ENCODE measurements at places on chromosomes 2 and 18. TPM values are rescaled to one million over a fixed set of nuclear protein-coding genes. Genes with fewer than 3 reads are reported as not detected.
A peak's percentile ranks its signal among the peaks of the same experiment; 100 is the strongest.

The ATP9B gene
- polyA plus RNA-seq = 15.5 TPM

The EN1 gene
- polyA plus RNA-seq = 5.1 TPM

The GALM gene
- polyA plus RNA-seq = 12.8 TPM

The GYPC gene
- polyA plus RNA-seq = 115 TPM

The ACMSD gene
- 0.32 TPM for polyA plus RNA-seq

The G6PC2 gene
- polyA plus RNA-seq = not detected

The ANKRD62 gene
- polyA plus RNA-seq = not detected

The CXCR1 gene
- polyA plus RNA-seq = not detected

The TUBA3D gene
- 0.11 TPM for polyA plus RNA-seq

The SULT1C2 gene
- polyA plus RNA-seq = 0.31 TPM

The GPR35 gene
- 0.95 TPM for polyA plus RNA-seq

The SYT4 gene
- polyA plus RNA-seq = 0.93 TPM

The PGAP1 gene
- polyA plus RNA-seq = 11.9 TPM

The CERKL gene
- polyA plus RNA-seq = 9.8 TPM

GRCh38 chr2:101030866-101031554 is 28.9 kb downstream of the RPL31 start:
- no peak for DNase-seq

- peak; percentile 34 for DNase-seq
These were observed 165.5 kb downstream of the TTC32 start for GRCh38 chr2:19736191-19736831.

GRCh38 chr2:182593394-182593975 is 122.6 kb upstream of the DNAJC10 start:
- peak; percentile 29 for DNase-seq

DNA sequence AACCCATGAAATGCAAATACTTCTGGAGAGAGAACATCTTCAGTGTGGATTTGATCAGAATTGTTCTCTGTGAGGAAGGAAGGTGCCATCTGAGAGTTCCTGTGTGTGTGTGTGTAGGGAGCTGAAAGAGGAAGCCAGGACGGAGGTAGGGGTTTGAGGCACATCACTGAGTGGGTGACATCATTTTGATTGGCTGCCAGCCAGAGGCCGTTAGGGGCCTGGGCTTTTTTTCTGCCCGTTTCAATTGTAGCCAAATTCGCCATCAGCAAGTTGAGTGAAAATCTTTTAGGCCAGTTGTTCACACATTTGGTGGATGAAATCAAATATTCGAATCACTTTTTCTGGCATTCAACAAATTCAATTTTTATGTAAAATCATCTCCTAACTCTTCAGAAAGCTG is 48.9 kb downstream of the TSN start:
- peak; percentile 40 for DNase-seq

DNA sequence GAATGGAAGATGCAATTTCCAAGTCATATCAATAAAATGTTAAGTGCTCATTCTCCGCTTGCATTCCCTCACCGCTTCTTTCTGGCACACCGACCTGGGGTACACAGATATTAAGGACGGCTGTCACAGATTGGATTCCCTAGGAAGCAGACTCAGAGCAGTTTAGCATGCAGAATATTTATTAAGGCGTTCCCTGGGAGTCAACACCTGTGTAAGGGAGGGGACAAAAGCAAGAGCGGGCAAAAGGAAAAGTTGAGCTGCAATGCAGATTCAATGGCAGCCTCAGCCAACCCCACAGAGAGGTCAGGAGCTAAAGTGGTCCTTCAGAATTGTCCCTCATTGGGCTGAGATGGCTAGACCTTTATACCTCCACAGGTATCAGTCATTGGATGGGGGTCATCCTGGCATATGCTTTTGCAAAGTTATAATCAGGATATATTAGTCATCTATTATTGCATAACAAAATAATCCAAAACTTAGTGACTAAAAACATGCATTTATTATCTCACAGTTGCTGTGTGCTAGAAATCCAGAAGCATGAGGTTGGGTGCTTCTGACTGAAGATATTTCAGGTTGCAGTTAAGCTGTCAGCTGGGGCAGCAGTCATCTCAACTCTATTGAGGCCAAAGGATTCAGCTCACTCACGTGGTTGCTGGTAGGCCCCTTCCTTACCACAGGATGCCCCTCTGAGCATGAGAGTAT is 27.0 kb upstream of the INO80D start:
- DNase-seq = no peak

- peak; percentile 11 for DNase-seq
These were observed 142.3 kb downstream of the ZNF407 start for GRCh38 chr18:74739926-74740325.

GRCh38 chr2:100988630-100989417 is 13.3 kb upstream of the RPL31 start:
- no peak for DNase-seq

- peak; percentile 92 for DNase-seq
These were observed 23.0 kb downstream of the BIN1 start for GRCh38 chr2:127083819-127084503.

GRCh38 chr2:943821-944220 is 6.8 kb upstream of the SNTG2 start:
- peak; percentile 53 for DNase-seq

DNA sequence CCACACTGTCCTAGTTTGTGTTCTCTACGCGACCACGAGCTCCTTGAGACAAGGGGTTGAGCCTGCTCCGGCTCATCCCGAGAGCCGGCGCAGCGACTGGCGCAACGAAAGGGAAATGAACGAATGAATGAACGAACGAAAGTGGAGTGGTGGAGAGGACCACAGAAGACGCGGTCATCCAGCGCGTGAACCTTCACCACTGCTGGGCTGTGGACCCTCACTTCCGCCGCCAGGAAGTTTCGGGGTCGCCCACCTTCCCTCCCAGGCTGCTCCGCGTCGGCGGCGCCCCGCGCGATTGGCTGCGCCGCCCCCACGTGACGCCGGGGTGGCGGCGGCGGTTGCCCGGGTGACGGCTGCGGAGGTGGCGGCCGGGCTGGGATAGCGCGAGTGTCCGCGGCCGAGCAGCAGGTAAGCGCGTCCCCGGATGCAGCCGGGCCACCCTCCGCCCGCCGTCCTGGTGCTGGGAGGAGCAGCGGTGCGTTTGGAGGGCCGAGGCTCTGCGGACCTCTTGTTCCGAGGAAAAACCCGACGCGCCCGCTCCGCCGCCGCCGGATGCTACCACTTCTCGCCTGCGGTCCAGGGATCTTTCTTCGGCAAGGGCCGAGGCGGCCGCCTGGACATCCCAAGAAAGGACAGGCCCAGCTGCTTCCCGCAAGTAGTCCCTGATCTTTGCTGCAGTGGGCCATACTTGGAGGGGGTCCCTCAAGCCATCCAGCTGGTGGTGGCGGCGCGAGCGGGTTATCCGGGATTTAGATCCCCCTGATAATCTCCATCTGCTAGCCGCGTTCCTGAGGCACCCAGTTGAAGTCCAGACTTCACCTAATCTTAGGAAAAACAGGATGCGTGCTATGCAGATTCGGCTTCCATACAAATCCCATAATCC is at the start of gene ARMC9:
ARMC9 (plus strand) TSS at position 341 of the 883 bp plus-strand sequence. CDS start 7,608 bp downstream, outside the sequence.
- peak; percentile 89 for DNase-seq

GRCh38 chr2:120986898-120987650 is 251.4 kb downstream of the GLI2 start:
- DNase-seq = no peak

- no peak for DNase-seq
These were observed 114.9 kb downstream of the ALK start for GRCh38 chr2:29806461-29806860.

GRCh38 chr2:28681158-28681571 is 70.5 kb upstream of the PPP1CB start:
- DNase-seq = no peak

DNA sequence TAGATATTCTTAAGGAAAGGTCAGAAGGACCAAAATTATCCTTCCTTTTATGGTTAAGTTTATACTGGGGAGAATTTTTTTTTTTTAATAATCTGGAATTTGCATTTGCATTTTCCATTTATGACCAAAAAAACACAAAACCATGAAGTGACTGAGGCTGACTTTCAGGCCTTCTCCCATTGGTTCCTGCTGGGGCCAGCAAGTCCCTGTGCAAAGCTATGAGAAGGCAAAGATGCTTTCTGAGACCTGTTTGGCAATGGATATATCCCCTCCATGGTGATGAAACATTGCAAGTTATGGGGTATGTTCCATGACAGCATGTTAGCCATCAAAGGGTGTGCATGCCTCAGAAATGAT is 60.8 kb downstream of the KIAA2012 start:
- no peak for DNase-seq

DNA sequence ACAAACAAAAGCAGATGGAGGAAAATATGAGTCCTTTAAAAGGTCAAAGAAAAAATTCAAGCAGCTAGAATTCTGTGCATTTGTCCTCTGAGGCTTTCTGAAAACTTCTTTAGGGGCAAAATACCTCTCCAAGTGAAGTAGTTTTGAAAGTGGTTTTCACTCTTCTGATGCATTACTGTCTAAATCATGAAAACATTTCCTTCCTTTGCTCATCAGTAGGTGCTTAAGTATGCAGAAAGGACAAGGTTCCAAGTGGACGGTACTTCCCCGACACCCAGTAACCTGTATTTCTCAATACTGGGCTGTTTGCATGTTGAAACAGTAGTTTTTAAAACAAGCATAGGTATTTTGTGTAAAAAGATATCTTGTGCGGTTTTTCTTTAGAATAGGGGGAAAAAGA is 189.1 kb upstream of the ERBB4 start:
- DNase-seq = no peak

DNA sequence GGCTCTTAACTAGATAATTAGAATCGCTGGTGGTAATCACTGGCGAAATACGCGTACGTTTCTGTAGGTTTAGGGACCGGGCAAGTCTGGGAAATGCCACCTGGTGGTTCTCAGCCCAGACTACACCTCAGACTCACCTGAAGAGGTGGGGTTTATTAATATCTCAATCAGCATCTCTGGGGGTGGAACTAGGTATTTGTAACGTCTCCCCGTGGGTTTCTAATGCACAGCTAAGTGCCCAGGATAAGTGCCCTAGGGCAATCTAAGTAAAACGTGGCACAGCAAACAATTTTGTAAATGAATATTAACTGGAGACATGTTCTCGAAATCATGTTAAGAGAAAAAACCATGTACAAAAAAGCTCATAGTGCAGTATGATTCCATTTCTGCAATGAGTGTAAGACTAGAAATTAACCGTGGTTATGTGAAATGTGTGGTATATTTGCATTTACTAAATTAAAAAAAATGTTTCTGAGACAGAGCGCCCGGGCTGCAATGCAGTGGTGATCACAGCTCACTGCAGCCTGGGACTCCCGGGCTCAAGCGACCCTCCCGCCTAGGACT is 760 bp upstream of the CNOT11 start:
- DNase-seq = peak; percentile 28

- DNase-seq = no peak
These were observed 53.4 kb downstream of the BOLA3 start for GRCh38 chr2:74094291-74094690.

DNA sequence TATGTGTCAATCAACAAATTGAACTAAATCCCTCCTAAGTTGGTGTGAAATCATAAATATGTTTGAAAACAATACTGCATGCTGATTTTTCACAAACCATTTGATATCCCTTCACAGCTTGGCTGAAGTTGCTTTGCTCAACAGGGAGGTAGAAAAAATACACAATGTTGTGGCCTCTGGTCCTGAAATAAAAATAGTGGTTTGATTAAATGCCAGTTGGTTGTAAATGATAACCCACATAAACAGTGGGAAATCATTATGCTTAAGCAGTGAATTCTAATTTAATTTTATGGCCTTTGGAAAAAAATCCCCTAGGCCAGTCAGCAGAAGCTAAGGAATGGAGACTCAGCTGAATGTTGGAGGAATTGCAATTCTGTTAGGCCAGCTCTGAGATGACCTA is 359.4 kb upstream of the CWC22 start:
- peak; percentile 8 for DNase-seq

GRCh38 chr2:98583816-98584618 is 24.3 kb downstream of the COA5 start:
- no peak for DNase-seq

DNA sequence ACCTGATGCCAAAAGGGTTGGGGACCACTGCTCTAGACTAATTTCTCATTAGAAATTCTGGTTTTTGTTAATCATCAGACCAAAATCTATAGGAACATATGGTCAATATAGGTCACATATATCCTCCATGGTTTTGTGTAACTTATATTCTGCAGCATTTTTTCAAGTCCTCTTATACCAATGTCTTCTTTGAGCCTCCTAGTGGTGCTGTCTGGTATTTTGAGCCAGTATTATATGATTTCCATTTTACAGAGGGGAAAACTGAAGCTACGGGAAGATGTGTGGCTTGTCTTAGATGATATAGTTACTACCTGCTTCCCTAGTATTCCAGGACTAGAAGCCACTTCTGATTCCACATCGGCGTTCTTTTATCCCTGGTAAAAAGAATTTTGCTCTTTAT is 13.8 kb downstream of the MAPK4 start:
- DNase-seq = no peak

DNA sequence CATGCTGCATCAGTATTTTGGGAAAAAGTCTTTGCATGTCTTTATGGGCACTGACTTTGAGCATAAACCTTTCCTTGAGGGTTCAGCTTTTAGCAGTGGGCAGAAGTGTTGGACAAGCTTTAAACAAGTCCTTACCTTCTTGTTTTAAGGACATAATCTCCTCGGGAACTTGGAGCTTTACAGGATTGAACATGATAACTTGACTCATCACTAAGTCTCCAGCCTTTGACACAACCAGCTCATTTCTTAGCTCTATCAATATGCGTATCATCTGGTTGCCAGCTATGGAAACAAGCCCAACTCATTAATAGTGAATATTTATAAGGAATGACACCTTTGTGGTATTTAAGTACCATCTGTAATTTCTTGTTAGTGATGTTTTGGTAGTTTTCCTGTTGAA is 21.0 kb upstream of the RAB27B start:
- no peak for DNase-seq

- no peak for DNase-seq
These were observed 27.4 kb downstream of the HPCAL1 start for GRCh38 chr2:10329880-10330699.

- DNase-seq = no peak
These were observed 338.4 kb downstream of the MBD2 start for GRCh38 chr18:53886058-53886457.

DNA sequence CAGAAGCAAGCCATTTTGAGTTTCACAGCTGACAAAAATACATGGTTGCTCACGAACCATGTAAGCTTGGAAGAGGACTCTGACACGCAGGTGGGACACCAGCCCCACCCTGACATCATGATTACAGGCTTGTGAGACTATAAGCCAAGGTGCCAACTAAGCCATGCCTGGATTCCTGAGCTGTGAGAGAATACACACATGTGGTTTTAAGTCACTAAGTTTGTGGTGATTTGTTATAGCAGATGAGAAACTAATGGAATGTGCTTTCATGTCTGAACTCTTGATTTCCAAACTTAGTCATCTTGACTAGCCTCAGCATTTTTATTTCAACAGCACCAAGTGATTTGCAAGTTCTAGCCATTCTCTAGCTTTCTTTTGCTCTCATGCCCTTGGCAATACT is 676.1 kb upstream of the CELF4 start:
- DNase-seq = no peak

- DNase-seq = no peak
These were observed 121.6 kb downstream of the NFATC1 start for GRCh38 chr18:79517341-79517740.

- no peak for DNase-seq
These were observed 5.4 kb downstream of the CTAGE1 start for GRCh38 chr18:22412176-22412911.

GRCh38 chr2:26655611-26656195 is 14.5 kb upstream of the CIB4 start:
- no peak for DNase-seq

All from muscle of leg (tissue), 16 donors.